ENCODE measurements at places on chromosomes 5 and 9. TPM values are rescaled to one million over a fixed set of nuclear protein-coding genes. Genes with fewer than 3 reads are reported as not detected.

The FREM1 gene
- not detected for total RNA-seq

The CCL19 gene
- total RNA-seq, result not detected

The ST8SIA4 gene
- total RNA-seq, result 0.73 TPM

The EPB41L4B gene
- total RNA-seq, result not detected

The PLEKHG4B gene
- total RNA-seq, result under 0.01 TPM

The MEF2C gene
- 16.0 TPM for total RNA-seq
